ENCODE measurements at places on chromosomes 3 and 15.
A peak's percentile ranks its signal among the peaks of the same experiment; 100 is the strongest.

DNA sequence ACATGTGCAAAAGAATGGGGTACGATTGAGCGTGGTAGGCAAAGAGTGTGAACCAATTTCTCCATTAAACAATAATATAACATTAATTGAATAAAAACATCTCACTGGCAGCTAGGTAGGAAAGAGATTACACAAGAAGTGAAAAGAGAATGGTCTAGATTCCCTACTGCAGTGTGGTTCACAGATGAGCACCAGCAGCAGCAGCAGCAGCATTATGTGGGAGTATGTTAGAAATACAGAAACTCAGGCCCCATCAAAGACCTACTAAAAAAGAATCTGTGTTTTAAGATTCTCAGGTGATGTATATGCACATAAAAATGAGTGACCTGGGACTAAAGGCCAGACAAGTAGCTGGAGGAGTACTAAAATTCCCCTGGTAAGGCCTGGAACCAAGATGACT is 118.2 kb downstream of the ADAM10 start:
- DNase-seq, result no peak

- DNase-seq, result no peak
Observed at GRCh38 chr3:23475446-23475845, 272.3 kb downstream of the UBE2E2 start.

- no peak for DNase-seq
Observed at GRCh38 chr3:46489381-46489780, 8.4 kb upstream of the RTP3 start.

DNA sequence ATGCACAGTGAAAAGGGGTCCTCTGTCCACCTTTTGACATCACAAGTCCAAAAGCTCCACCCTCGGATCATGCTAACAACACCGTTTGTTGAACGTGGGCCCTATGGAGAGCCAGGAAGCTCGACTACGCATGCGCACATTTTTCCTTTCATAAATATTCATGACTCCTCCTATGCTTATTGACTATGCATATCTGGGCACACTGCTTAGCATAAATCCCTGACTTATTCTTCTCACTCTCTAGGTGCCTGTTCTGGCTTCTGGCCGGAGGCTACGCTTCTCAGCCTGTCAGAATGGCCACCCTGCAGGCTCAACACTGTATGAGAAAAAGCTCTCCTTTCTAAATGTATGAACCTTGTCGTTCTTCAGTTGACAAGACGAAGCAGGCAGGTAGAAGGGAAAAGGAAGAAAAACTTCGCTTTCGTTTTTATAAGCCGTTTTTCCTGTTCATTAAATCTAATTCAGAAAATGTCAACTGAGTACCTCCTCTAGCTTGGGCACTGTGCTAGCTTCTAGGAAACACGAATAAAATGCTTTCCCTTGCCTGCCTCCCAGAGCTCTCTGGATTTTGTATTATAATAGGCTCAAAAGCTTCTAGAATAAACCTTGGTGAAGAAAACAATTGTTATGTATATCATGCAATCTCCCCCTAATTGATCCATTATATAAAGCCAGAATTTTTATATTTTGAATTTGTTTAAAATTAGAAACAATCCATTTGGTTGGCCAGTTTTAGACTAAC is 207.7 kb downstream of the ATP10A start:
- DNase-seq, result no peak

GRCh38 chr3:197996855-197997254 is 36.8 kb downstream of the LMLN start:
- no peak for DNase-seq

GRCh38 chr15:74167891-74168331 is 5.6 kb upstream of the ISLR start:
- DNase-seq, result no peak

- peak; percentile 85 for DNase-seq
Observed at GRCh38 chr15:42427429-42428223, 63.3 kb downstream of the ZNF106 start.

All from amniotic stem cell (primary cell).